ENCODE measurements at places on chromosomes 11 and 22.

GRCh38 chr11:34558673-34559072 is 45.1 kb upstream of the ELF5 start:
- no peak for DNase-seq

- DNase-seq = no peak
These were observed 9.0 kb downstream of the SWAP70 start for GRCh38 chr11:9672918-9673317.

DNA sequence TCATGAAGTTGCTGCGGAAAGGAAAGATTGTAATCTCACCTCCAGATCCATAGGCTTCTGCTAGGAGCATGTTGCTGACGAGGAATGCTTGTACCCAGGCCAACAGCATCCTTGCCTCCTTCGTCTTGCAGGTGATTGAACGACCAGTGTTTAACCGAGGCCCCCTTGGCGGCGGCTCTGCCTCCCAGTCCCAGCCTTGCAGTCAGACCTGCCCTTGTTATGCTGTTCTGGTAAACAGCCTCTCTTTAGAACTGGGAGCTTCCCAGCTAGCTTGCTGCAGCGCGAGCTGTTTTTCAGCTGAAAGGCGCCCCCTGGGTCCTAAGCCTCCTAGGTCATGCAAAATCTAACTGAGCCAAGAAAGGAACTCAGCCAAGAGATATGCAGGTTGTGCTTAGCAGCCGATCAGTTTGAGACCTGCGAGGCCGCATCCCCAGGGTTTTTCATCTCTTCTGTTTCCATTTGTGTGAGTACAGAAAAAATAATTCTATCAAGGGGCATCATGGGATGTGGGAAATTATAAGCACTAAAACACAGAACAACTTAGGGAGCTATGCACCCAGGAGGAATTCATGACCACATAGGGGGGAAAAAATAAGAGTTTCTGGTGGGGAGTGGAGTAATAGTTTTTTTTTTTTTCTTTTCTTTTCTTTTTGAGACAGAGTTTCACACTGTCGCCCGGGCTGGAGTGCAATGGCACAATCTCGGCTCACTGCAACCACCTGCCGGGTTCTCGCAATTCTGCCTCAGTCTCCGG is at the start of gene PIK3IP1:
Gene PIK3IP1 (minus strand): TSS at position 253 of the 754 bp plus-strand sequence. CDS start 144 bp downstream, at position 109.
- peak; percentile 85 for DNase-seq

DNA sequence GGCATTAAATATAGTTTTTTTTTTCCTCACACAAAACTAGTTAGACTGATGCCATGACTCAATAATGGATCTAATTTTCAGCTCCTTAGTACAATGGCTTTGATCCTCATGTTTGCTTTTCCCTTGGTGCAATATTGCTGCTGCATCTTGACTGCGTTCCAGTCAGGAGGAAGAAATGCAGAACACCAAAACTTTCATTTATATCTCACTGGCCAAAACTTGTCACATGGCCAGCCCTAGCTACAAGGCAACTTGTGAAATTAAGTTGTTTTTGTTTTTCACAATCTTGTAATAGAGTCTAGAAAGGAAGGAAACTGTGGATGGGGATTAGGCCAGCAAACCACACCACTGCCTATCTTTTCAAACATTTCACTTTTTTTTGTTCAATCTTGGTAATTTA is 36.7 kb downstream of the SMC1B start:
- no peak for DNase-seq

GRCh38 chr22:18130699-18131429 is 19.1 kb upstream of the USP18 start:
- no peak for DNase-seq

DNA sequence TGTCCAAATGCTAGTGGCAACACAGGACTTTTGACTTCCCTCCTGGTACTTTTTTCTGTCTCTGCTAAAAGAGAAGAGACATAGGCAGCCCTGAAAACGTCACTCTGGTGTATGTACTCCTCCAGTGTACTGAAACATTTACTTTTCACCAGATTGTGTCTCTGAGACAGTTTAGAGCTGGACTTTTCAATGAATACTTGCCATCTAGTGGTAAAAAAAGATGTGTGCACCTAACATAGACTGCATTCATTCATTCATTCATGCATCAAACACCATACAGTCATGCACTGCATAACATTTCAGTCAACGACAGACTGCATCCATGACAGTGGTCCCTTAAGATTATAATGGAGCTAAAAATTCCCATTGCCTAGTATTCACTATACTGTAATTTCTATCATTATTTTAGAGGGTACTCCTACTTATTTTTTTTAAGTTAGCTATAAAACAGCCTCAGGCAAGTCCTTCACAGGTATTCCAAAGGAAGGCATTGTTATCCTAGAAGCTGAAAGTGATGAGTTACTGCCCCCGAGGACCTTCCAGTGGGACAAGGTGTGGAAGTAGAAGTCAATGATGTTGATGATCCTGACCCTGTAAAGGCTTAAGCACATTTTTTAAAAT is 186.2 kb downstream of the SPON1 start:
- DNase-seq = peak; percentile 49

GRCh38 chr22:44287121-44287693 is 25.5 kb downstream of the SHISAL1 start:
- DNase-seq = no peak

- DNase-seq = peak; percentile 20
These were observed 871 bp downstream of the SLC35E4 start for GRCh38 chr22:30636226-30637077.

DNA sequence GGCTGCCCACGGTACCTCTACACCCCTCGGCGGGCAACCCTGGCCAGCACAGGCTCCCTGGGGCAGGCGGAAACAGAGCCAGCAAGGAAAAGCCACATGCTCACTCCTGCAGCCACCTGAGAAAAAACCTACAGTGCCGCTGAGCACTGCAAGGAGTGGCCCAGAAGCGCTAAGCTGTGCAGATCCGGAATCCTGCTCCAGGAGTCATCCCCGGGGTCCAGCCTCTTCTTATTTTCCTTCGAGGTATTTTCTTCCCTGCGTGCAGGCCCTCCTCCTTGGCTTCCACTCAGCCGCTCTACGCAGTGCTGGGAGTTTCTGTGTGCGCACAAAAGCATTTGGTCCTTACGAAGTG is 81.0 kb downstream of the TRMU start:
- no peak for DNase-seq

- no peak for DNase-seq
These were observed 1.2 kb downstream of the CAPN5 start for GRCh38 chr11:77067861-77068443.

DNA sequence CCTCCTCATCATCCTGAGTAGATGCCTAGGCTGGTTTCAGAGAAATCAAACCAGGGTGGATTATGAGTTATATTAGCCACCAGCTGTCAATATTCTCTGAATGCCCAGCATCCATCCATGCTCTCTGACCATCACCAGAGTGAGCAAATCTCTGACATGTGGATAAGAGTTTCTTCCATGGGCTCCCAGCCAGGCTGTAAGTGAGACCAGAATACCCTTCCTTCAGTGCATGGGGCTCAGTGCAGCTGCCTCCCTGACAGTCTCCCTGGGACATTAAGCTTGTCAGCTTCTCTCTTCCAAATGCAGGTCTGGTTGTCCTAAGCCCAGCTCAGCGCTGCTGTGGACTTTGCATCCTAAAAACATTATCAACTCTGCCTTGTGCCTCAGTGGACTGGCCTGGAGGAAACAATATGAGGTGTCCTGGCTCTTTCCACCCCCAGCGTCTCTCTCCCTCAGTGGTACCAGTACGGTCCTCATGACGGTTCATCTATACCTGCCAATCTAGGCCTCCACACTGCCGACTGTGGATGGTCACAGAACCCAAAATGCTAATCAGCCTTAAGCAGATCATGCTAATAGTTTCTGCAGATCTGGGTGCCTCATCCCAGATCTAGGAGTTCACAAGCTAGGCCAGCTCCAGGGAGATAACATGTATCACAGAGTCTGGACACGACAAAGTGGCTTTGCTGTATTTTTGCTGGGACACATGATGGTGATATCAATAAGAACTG is 41.6 kb upstream of the PRAME start:
- no peak for DNase-seq

DNA sequence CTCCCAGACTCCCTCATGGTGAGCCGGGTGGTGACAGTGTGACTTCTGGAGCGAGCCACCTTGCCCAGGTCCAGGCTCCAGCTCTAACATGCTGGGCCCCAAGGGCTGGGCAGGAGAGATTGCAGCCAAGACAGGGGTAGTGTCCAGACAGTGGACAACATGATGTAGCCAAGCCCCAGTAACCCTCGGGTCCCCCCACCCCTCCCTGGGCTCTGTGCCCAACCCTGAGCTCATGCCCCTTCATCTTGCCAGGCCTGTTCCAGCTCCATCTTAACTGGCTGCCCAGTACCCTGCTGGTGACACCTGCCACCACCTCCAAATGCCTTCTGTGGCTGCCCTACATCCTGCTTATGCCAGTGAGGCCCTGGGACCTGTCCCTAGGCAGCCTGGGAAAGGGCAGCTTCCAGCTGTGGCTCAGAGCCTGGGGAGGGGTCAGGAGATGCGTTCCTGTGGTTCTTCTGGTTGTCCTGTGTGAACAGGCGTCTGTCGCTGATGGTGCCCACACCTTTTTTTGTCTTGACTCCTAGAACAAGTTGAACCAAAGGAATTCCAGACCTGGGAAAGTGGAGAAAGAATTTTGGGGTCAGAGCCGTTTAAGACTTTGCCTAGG is 12.5 kb upstream of the SYT12 start:
- DNase-seq = no peak

DNA sequence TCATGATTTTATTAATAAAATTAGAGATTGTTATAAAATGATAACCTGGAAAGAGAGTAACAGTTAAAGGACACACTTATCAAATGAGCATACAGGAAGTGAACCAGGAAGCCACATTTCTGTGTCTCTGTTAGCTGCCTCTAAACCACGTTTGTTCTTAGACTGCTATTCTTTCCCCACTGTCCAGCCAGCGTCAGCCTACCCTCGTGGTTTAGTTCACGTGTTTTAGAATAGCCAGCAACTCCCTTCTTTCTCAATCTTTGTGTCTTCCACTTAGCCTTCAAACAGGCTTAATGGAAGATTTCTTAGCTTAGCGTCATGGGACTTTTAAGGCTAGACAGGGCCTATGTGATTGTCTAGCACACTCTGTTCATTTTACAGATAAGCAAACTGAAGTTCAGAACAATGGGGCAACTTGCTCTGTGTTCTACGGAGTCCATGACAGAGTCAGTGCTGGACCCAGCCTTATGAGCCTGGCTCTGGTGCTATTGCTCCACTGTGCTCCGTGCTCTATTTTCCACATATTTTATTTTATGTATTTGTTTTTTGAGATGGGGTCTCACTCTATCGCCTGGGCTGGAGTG is 27.2 kb downstream of the GRAMD1B start:
- DNase-seq = peak; percentile 41

DNA sequence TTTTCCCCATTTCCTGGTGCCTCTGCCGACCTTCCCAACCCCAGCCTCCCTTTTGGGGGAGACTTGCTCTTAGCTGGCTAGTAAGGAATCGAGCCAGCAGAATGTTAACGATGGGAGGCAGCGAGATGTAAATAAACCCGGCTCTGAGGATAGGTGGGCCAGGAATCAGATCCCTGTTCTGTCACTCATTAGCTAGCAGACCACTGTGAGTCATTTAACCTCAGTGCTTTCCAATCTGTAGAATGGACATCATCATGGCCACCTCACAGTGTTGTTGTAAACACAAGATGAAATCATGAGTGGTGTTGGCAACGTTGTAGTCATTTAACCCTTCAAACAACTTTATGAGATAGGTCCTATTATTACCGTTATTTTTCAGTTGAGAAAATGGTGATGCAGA is 208.6 kb downstream of the KIRREL3 start:
- no peak for DNase-seq

GRCh38 chr11:83543706-83544439 is 257.7 kb upstream of the CCDC90B start:
- no peak for DNase-seq

DNA sequence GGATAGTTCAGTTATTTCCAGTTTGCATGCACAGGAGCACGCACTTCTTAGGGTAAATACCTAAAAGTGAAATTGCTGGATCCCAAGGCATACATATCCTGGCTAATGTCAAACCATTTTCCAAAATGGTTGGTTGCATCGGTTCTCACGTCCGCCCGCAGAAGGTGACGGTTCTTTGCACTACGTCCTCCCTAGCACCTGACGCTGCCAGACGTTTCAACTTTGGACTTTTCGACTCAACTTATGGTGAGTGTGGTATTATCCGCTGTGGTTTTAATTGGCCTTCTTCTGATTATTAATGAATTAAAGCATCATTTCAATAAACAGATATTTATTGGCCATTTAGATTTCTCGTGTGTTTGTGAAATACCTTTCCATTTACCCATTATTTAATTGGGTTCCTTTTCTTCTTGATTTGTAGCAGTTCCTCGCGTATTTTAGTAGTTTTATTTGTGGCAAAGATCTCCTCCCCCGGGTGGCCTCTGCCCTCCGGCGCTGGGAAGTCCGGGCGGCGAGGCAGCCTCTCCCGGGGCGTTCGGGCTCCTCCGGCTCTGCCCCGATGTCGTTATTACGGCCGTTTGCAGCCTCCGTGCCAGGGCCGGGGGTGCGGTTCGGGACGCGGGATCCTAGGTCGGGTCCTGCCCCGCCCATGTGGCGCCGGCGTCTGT is at the start of gene JHY:
Gene JHY (plus strand): TSS at position 571 of the 668 bp plus-strand sequence. CDS start 3,091 bp downstream, outside the sequence.
- no peak for DNase-seq

- DNase-seq = peak; percentile 45
These were observed 302.0 kb downstream of the ETS1 start for GRCh38 chr11:128285321-128285720.

- DNase-seq = no peak
These were observed 906.2 kb downstream of the BRD1 start for GRCh38 chr22:48921411-48921903.

GRCh38 chr11:125454047-125454446 is 42.0 kb downstream of the FEZ1 start:
- DNase-seq = no peak

DNA sequence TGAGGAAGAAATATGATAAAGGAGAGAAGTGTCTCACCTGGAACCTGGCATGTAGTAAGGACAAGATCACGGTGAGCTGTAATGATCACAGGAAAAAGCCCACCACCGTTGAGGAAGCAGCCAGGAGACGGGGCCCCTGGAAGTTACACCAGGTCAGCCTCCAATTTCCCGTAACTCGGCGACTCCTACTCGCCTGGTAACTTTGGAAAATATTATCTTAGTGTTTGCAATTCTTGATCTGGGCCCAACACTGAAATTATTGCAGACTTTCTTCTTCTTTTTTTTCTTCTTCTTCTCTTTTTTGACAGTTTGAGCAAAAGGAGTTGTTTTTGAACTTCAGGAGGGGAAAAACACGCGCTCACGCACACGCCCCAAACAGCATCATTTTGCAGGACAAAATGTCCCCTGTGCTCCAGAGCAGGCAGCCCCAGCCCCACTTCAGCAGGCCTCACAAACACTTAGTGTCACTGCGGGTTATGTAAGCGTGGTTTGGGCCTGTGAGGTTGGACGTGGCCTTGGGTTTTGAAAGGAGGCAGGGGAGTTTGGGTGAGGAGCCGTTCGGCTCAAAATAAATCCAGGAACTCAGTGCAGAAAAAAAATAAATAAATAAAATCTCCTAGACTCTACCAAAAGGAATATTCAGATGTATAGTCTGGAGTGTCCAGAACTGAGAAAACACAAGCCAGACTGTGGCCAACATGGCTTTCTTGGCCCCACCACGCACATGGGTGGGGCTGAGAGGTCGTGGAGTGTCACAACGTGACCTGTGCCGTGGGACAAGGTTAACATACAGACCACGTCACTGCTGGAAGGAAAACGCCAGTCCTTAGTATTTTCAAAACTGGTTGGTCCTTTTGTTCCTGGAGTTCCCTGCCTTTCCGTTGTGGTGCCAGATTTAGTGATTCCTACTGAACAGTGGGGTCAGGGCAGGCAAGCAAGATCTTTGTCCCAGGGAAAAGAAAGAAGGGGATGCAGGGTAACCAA is 26.3 kb upstream of the MN1 start:
- DNase-seq = no peak

- no peak for DNase-seq
These were observed 3.3 kb downstream of the CARD10 start for GRCh38 chr22:37515901-37516300.
